ENCODE measurements at places on chromosomes 1 and 21. TPM values are rescaled to one million over a fixed set of nuclear protein-coding genes. Genes with fewer than 3 reads are reported as not detected.

Gene TRABD2B
- total RNA-seq, result not detected

Gene ARHGEF16
- 124 TPM for total RNA-seq

Gene DYNLT4
- 10.4 TPM for total RNA-seq

Gene TENT5C
- 0.13 TPM for total RNA-seq

All from HT-29 (cell line).